Activated CD8-positive, alpha-beta memory T cell treated with anti-CD3 and anti-CD28 coated beads for 4 hours (primary cell): ENCODE measurements at places on chromosomes 4 and X.

GRCh38 chr4:17055788-17056187 lies 157.3 kb upstream of the LDB2 start:
- no peak for DNase-seq

DNA sequence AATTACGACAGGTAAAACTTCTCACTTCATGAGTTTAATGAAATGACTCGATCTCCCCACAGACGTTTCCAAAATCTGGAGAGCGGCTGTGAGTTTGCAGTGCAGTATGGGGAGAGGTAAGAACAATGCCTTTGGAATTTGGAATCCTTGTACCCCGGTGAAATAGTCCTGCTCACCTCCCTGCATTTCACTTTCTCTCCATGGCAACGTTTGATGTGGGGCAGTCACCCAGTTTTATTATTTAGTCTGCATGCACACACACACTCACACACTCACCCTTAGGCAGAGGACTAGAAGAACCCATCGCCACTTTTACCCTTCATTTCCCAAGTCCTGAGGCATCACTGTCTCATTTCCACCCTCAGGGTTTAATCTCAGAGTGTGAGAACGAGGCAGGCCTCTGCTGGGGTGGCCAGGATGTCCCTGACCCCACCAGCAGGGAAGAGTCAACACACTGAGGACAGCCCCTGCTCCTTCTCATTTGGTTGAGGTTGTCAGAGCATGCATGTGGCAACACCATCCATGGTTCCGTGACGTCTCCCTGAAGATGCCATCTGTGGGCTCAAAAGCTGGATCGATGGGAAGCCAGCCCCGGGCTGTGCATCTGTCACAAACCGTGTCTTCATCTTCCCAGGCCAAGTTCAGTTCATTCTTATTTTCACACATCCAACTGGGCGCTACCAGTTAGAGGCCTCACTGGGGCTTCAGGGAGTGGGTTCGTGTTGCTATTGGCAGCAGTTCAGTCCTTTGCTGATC lies 119.8 kb upstream of the TRIM2 start:
- no peak for DNase-seq

GRCh38 chrX:40262157-40263013 lies 164.6 kb upstream of the BCOR start:
- no peak for DNase-seq

DNA sequence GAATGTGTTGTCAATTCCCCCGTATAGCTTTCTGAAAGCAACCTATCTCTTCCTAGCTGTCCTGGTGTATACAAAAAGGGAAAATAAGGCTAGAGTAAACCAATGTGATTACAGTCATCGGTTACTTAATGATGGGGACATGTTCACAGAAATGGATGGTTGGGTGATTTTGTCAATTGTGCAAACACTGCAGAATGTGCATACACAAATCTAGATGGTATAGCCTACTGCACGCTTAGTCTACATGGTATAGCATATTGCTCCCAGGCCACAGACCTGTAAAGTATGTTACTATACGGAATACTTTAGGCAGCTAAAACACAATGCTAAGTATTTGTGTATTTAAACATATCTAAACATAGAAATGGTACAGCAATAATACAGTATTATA lies 5.1 kb downstream of the DTHD1 start:
- DNase-seq: no peak

- DNase-seq: no peak
Observed at GRCh38 chrX:77694491-77694890, 91.5 kb downstream of the ATRX start.
